Activated CD4-positive, CD25-positive, alpha-beta regulatory T cell (primary cell): ENCODE measurements at places on chromosomes 12 and 14.

GRCh38 chr12:104226672-104227071 lies 11.1 kb downstream of the TXNRD1 start:
- no peak for DNase-seq

DNA sequence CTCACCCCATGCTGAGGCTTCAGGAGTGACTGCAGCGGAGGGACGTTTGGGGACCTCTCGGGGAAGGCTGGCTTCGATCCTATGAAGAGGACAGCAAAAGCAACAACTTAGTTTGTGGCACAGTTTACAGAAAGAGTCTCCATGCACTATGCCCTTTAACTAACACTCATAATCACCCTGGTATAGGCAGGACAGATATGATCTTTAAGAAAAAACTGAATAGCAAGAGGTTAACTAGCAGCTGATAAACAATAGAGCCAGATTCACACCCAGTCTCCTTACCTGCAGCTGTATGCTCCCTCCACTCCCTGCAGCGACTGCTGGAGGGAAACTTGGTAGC lies 27.4 kb downstream of the TMEM63C start:
- no peak for DNase-seq

DNA sequence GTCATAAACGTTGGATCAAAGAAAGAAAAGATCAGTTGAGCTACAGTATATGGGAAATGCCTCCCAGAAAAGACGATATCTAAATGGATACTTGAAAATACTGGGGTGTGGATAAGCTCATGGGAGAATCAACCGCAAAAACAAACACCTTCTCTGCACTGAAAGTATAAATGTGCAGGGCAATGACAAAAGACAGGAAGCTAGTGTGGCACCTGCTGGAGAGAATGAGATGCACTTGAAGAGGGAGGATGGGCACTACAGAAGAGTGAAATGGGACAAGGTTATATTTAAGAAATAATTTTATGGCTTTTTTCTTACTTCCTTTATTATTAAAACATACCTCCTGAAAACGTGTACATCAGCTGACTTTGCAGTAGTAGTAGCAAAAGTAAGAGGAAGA lies 153.7 kb downstream of the PRKD1 start:
- DNase-seq: no peak

GRCh38 chr12:17062267-17063036 lies 456.5 kb upstream of the LMO3 start:
- DNase-seq: no peak

GRCh38 chr14:65044596-65044959 lies 57.7 kb downstream of the MAX start:
- DNase-seq: no peak

- DNase-seq: no peak
Observed at GRCh38 chr14:61350427-61351270, 29.3 kb downstream of the PRKCH start.
